Neural progenitor cell (in vitro differentiated cells): ENCODE measurements at places on chromosomes 11 and 22. TPM values are rescaled to one million over a fixed set of nuclear protein-coding genes. Genes with fewer than 3 reads are reported as not detected.

GRCh38 chr11:74941492-74941891, 7.4 kb downstream of the XRRA1 start:
- no peaks in the 10 kb centered on the region for H3K4me1 ChIP-seq
- DNase-seq: no peak
- no peak overlapping the region for H3K4me3 ChIP-seq
- H3K27me3 ChIP-seq: no peaks in the 10 kb centered on the region
- no peak overlapping the region for H3K27ac ChIP-seq
- no peaks in the 10 kb centered on the region for H3K36me3 ChIP-seq

Gene RIMBP3C
- 0.81 and 1.2 TPM in 2 replicates for total RNA-seq

DNA sequence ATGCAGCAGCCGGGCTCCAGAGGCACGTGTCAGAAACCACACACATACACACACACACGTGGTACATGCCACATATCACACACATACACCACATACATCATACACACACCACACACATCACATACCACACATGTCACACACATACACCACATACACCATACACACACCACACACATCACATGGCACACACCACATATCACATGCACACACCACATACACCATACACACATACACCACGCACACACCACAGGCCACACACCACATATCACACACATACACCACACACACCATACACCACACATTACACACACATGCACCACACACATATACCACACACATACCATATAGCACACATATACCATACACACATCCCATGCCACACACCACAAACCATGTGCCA, 97.5 kb upstream of the PRR5 start:
- H3K4me3 ChIP-seq: no peak overlapping the region
- peaks cover 10% of the 10 kb centered on the region for H3K4me1 ChIP-seq
- H3K36me3 ChIP-seq: no peaks in the 10 kb centered on the region
- H3K27ac ChIP-seq: no peak overlapping the region
- no peak for DNase-seq

- H3K27ac ChIP-seq: no peak overlapping the region
- H3K36me3 ChIP-seq: no peaks in the 10 kb centered on the region
- peaks cover 9% of the 10 kb centered on the region for H3K4me1 ChIP-seq
- no peaks in the 10 kb centered on the region for H3K27me3 ChIP-seq
- H3K4me3 ChIP-seq: no peak overlapping the region
Observed at GRCh38 chr11:83044958-83045712, 26.6 kb downstream of the RAB30 start.

DNA sequence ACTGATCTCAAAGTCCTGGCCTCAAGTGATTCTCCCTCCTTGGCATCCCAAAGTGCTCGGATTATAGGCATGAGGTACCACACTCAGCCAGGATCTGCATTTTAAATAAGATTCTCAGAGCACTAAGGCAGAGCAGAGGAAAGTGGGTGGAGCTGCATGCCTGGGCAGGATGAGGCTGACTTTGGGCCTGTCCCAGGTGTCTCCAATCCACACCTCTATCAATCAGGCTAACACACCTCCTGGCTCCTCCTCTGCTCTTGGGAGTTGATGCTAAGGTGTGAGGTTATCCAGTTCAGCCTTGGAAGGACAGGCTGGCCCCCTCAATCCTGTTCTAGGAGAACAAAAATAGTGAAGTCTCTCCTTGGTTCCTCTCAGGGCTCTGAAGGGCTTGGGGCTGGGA, 30.2 kb upstream of the P2RY2 start:
- no peaks in the 10 kb centered on the region for H3K4me1 ChIP-seq
- H3K4me3 ChIP-seq: no peak overlapping the region
- no peaks in the 10 kb centered on the region for H3K36me3 ChIP-seq
- DNase-seq: no peak
- no peaks in the 10 kb centered on the region for H3K27me3 ChIP-seq

GRCh38 chr11:27158456-27159334, 118.1 kb downstream of the BBOX1 start:
- no peak overlapping the region for H3K4me3 ChIP-seq
- H3K4me1 ChIP-seq: no peaks in the 10 kb centered on the region
- DNase-seq: peak; percentile 70
- no peaks in the 10 kb centered on the region for H3K36me3 ChIP-seq
- H3K27ac ChIP-seq: no peak overlapping the region
